ENCODE measurements at places on chromosomes 2 and 18.

DNA sequence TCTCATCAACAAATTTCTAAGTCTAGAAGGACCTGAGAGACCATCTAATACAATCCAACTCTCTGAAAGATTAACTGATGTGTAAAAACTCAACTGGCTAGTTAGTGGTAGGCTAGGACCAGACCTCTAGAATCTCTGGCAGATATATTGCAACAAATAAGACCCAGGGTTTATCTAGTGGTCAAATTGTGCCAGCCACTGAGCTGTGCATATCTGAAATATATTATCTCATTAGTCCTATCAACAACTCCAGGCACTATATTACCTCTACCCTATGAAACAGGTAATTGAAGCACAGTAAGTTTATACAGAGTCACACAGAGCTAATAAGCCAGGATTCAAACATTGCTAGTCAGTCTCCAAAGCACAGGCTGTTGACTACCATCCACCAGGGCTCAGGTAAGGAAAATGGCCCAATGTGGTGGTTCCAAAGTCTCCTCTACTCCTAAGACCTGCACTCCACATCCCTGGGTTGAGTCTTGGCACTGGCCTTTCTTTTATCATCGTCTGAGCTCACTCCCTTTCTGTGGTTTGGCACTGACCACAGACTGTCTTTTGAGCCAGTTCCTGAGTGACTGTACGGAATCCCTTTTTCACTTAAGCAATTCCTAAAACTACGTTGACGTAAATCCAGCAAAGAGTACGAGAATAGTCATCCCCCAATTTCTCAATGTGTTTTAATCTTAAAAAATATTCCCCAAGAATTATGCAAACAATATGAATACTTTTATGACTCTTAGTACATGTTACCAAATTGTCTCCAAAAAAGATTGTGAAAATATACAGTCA lies 11.9 kb upstream of the PID1 start:
- no peak for DNase-seq

DNA sequence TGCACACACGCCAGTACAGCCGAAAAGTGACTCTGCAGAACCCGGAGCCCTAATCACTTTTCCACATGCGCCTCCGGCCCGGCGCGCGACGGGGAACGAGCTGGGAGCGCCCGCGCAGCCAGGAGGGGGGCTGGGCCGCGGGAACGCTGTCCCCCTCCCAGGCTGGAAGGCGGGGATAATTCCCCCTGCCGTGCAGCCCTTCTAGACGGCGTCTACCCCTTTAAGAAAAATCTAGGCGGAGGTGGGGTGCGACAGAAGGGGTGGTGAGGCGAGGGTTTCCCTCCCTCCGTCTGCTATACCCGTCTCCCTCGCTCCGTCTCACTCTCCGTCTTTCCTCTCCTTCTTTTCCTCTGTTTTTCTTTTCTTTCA lies 2.4 kb downstream of the CYP26B1 start:
- no peak for DNase-seq

DNA sequence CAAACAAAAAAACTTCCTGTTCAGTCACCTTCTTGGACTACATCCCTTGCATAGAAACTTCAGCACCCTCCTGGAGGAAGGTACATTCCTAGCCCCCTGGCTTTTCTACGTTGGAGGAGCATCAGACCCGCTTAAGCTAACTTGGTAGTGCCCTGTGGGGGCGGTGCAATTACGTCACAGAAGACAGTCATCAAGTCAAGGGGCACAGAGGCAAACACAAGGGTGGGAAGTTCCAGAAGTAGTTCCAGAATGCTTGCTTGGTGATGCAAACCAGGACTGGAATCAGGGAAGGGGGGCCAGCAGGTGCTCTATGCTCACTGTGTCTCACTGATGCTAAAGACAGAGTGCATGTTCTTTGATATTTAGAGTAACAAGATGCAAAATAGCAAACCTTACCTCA lies 15.2 kb upstream of the AGFG1 start:
- no peak for DNase-seq

- DNase-seq: no peak
Observed at GRCh38 chr2:203992509-203992908, 55.9 kb downstream of the ICOS start.

DNA sequence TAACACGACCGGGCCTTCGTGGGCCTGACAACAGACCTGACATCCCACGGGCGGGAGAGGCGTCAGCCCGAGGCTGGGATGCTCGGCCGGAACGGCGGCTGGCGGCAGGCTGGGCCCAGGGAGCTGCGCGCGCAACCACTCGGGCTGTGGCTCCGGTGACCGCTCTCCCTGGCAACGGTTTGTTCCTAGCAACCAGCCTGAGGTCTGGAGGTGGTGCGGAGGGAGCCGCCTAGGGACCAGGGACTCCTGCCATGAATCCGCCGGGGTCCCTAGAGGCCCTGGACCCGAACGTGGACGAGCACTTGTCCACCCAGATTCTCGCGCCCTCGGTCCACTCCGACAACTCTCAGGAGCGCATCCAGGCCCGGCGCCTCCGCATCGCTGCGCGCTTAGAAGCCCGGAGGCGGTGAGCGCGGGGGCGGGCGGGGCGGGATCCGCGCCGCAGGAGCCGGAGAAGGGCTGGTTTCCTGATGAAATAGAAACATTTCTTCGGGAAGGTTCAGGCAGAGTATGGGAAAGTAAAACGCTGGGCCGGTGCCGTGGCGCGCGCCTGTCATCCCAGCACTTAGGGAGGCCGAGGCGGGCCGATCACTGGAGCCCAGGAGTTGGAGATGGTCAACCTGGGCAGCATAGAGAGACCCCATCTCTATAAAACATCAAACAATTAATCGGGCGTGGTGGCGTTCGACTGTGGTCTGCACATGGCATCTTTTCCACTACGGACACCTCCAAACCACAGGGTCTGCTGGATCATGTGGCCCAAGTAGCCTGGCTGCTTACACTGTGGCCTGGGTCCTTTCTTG lies at the start of gene DRC1:
TSS of gene DRC1 (plus strand) at position 182 of the 803 bp plus-strand sequence. CDS start at position 252, 70 bp downstream.
- DNase-seq: peak; percentile 27

DNA sequence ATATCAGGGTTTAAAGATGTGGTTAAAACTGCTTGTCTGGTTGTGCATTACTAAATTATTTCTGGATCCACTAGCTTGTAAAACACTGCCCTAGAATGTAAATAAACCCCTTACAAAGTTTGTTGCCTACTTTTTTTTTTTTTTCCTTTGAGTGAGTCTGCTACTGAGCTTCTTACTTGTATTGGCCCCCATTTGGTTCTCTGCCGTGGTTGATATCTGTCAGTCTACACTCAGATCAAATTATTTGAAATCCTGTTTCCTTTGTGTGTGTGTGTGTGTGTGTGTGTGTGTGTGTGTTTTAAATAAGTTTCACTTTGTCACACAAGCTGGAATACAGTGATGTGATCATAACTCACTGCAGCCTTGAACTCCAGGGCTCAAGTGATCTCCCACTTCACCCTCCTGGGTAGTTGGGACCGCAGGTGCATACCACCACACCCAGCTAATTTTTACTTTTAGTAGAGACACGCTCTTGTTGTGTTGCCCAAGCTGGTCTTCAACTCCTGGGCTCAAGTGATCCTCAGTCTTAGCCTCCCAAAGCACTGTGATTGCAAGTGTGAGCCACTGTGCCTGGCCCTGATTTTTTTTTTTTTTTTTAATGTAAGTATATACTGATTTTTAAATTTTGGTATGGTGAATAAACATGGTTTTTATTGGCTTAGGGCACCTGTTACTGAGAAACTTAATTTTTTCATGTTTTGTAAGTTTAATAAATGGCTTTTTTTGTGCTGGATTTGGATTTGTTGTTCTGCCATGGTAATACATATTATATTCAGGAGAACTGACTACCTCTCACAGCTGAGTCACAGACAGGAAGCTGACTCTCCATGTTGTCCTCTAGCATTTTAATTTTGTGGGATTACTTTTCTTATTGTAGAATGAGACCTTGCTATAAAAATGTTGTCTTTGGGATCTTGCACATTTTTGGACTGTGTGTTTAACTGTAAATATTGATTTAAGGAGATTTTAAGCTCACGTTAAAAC lies 48.5 kb downstream of the MAP4K4 start:
- no peak for DNase-seq

- no peak for DNase-seq
Observed at GRCh38 chr2:77169426-77169825, 352.8 kb downstream of the LRRTM4 start.

DNA sequence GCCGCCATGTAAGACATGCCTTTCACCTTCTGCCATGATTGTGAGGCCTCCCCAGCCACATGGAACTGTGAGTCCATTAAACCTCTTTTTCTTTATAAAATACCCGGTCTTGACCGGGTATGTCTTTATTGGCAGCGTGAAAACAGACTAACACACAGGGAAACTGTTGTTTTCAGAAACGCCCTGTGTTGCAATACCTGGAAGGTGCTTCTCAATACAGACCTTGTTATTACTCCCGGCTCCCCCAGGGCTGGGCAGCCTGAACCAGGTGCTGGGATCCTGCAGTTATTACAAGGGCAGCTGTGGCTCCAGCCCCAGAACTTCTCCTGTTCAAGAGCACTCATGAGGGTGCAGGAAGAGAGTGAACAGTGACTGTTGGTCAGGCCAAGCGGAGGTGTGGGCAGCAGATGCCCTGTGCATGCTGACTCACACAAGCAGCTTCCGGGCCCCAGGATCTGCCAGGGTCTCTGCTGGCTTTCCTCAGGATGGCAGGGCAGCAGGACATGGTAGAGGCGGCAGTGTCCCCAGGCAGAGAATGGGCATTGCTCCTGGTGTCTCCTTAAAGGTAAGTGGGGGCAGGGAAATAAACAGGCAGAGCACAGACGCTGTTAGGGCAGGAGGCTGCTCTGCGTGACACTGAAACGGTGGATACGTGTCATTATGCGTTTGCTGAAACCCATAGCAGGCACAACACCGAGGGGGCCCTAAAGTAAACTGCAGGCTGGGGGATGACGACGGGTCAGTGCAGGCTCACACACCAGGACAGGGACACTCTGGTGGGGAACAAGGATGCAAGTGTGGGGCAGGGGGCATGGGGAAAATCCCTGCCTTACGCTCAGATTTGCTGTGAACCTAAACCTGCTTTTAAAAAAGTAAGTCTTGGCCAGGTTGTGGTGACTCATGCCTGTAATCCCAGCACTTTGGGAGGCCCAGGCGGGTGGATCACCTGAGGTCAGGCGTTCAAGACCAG lies 89.1 kb downstream of the NDUFA10 start:
- no peak for DNase-seq

GRCh38 chr2:166343467-166343866 lies 32.3 kb downstream of the SCN9A start:
- no peak for DNase-seq

DNA sequence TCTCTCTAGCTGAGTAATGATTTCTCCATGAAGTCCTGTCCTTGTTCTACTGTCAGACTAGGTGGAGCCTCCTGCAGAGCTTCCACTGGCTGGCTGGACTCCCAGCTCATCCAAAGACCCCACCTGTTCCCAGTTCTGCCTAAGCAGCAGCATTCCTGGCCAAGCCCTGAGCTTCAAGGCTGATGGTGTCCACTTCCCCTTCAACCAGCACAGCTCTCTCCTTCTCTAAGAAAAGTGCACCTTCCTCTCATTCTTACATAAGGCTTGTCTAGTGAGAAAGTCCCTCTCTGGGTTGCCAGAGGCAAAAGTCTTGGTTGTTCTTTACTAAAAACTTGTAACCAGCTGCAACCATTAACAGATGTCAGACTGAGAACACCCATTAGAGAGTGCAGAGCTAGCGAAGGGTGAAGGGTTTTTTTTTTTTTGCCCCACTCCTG lies 58.9 kb downstream of the CXCR4 start:
- DNase-seq: no peak

DNA sequence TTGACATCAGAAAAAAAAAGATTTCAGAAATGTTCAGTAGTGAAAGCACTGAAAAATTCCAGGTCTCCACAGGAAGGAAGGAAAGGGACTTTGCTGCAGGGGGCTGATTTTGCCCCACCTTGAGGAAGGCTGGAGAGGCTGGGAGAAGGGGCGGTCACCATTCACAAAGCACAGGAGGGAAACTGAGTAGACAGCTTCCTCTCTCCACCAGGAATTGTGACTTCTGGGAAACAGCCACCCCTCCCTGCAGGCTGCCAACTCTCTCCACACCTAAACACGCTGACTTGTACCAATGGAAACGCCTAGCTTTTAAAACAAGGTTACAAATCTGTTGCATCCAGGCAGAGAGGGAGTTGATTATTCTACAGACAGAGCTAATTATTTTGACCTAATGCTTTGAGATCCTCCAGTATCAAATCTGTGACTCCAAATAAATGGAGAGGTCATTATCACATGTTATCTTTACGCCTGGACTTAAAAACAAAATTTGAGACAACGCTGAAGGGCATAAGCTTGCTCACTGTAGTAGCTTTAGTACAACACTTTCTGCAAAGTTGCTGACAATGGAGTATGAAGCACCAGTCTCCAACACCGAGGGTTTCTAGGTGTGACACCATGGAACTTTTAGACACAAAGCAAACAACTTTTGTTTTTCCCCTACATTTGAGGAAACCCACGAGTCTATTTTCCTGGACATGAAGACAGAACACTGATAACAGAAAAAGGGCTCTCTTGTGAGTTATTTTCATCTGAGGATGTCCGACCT lies 42.7 kb downstream of the EPHA4 start:
- no peak for DNase-seq

DNA sequence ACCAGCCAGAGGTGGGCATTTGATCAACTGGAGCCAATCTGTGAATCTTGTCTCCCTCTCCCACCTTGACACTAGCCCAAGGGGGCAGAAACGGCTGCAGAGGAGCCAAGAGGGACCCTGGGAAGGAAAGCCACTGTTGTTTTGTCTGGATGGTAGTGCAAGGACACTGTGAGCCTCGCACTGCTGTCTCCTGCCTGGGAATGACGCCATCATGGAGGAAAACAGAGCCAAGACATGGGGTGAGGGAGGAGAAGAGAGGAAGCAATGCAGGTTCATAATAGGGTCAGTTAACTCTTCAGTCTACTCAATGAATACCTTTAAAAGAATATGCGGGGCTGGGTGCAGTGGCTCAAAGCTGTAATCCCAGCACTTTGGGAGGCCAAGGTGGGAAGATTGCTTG lies 231.1 kb upstream of the AGAP1 start:
- DNase-seq: no peak

DNA sequence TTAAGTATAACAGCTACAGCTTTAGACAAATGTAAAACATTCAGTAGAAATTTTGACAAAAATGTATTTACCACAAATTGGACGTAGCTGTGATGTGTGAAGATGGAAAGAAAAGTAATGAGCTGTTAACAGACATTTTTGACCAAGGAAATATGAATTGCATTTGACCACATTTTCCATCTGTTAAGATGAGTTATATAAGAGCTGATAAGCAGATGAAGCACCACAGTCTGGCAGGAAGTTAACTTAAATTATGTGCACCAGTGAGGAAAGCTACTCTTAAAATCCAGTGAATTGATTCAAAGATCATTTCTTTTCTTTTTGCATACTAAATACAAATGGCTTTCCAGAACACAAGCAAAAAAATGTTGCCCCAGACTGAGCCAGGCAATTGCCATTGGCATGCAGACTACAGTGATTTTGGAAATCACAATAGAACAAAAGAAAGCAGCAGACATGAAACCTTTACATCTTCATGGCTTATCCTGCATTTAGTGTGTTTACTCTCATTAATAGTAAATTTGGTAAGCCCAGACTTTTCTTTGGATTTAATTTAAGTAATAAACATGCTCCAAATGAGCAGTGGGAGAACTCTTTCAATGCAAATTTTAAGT lies 493.7 kb downstream of the TMX3 start:
- no peak for DNase-seq

- DNase-seq: no peak
Observed at GRCh38 chr2:191465766-191466420, 212.0 kb upstream of the NABP1 start.

Data from stimulated activated CD4-positive, alpha-beta T cell treated with anti-CD3 and anti-CD28 coated beads, Interleukin-2, amount 100 ng/mL, for 48 hours (primary cell).